Ovary (tissue), 10 donors: ENCODE measurements at places on chromosomes 3 and 15. TPM values are rescaled to one million over a fixed set of nuclear protein-coding genes. Genes with fewer than 3 reads are reported as not detected.

- DNase-seq = no peak
Measured at GRCh38 chr15:73996939-73997338, 2.4 kb downstream of the PML start.

GRCh38 chr3:183301937-183302580 is 49.0 kb downstream of the B3GNT5 start:
- no peak for DNase-seq

- DNase-seq = no peak
Measured at GRCh38 chr15:40928821-40929659, at the start of gene DLL4. TSS of gene DLL4 (plus strand) at chr15:40929340. CDS start at chr15:40929669, 329 bp downstream.

GRCh38 chr3:88882121-88882520 is 225.3 kb upstream of the EPHA3 start:
- DNase-seq = no peak

DNA sequence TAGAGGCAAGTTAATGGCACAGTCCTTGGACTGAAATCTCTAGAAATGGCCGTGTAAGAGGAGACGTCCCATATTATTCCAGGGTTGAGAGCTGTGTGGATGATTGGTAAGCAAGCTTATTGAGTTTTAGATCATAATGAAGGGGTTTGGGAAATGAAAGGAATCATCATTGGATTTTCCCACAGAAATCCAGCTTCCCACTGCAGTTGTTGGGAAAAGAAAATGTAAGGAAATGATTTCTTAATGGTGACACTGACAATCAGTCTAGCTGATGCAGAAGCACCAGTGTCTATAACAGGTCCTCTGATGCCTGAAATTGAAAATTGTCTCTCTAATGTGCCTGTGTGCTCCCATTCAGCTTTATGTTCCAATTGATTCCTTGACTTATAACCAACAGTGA is 728.6 kb downstream of the GRM7 start:
- DNase-seq = no peak

DNA sequence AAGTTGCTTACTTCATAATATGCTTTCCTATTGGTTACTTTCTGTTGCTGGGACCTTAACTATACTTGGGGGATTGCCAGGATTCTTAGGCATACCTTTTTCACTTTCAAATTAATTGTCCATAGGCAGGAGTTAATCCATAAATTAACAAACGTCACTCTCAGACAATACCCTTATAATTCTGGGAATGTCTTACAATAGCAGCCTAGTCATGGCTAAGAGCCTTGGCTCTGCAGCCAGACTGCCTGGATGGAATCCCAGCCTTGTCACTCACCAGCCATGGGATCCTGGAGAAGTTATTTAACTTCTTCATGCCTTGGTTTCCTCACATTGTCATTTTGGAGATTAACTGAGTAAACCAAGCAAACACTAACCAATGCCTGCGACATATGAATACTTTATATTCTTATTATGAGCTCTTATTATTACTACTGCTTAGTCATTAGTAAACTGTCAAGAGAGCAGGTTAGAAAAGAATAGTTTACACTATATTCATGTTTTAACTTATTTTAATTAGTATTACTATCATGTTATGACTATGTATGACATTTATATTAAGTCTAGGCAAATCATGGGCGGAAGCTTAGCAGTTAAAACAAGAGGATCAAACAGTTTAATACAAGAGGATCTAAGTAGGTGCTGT is 29.0 kb downstream of the GYG1 start:
- no peak for DNase-seq

GRCh38 chr3:130997289-130997688 is 29.3 kb downstream of the ASTE1 start:
- no peak for DNase-seq

- no peak for DNase-seq
Measured at GRCh38 chr3:186476541-186476940, 67.6 kb downstream of the CRYGS start.

- DNase-seq = no peak
Measured at GRCh38 chr15:88142121-88142520, 114.4 kb downstream of the NTRK3 start.

The MEF2A gene
- 58.9 TPM for polyA plus RNA-seq

The CYP1A1 gene
- not detected for polyA plus RNA-seq

The EPHB1 gene
- polyA plus RNA-seq = 2.7 TPM
